Naive thymus-derived CD8-positive, alpha-beta T cell (primary cell): ENCODE measurements at places on chromosomes 3 and 15.

GRCh38 chr3:11455956-11456355 is 183.8 kb downstream of the ATG7 start:
- no peak for DNase-seq

DNA sequence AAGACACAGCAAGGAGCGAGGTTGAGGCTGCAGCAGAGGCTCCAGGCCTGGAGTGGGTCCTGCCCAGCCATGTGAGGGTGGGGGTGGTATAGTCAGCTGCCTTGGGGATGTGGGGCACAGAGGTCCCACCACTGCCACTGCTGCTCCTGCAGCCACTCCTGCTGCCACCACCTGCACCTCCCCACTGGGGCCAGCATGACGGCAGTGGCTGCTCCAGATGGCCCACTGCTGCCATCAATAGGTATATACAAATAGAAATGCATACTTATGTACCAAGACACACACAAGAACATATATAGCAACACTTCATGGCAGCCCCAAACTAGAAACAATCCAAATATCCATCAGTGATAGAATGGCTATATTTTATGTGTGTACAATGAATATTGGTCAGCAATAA is 10.0 kb upstream of the TOP2B start:
- DNase-seq = no peak

DNA sequence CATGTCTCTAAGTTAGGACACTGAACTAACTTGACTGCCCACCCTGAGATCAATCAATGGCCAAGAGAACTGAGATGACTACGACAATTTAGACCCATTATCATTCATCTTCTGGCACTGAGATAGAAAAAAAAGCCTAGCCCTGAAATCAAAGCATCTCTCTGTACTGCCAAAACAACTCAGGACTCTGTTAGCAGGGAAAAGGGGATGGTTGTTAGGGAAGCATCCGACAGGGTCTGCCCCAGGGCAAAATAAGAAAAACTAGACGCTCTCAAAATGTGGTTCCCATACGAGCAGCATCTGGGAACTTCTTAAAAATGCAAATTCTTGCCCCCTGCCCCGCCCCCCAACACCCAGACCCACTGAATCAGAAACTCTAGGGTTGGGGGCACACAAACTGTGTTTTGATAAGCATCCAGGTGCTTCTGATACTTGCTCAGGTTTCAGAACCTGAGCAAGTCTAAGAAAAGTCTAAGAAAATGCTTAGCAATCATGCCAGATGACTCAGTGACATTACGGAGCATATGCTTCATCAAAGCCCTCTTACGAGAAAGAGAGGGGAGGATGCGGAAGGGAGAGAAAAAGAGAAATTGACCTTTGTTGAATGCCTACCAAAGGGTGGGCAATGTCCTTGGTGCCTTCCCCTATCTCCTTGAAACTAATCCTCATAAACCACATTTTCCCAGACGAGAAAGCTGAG is 172.8 kb upstream of the HES1 start:
- DNase-seq = no peak

- DNase-seq = no peak
These were observed at the start of gene WNT5A for GRCh38 chr3:55486857-55487380. Gene WNT5A, minus strand, starts transcription at chr3:55487306. Its CDS starts 321 bp downstream, at chr3:55486985.

DNA sequence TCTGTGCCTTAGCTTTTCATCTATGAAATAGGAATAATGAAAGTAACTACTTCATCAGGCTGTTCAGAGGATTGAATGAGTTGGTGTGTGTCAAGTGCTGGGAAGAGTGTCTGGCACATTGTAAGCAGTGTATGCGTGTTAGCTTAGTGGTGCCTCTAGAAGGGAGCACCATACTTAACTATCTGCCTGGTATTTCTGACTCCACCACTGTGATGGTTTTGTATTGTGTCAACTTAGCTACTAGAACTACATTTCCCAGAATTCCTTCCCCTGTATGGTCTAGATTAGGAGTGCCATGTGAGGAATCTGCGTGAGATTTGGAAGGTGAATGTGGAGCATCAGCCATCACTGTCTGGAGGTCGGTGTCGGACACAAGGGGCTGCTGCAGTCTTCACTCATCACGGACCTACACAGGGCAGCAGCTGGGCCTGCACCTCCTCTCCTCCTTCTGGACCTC is 115.4 kb upstream of the GALNT15 start:
- no peak for DNase-seq

- no peak for DNase-seq
These were observed 32.9 kb downstream of the PLCH1 start for GRCh38 chr3:155712008-155712407.

DNA sequence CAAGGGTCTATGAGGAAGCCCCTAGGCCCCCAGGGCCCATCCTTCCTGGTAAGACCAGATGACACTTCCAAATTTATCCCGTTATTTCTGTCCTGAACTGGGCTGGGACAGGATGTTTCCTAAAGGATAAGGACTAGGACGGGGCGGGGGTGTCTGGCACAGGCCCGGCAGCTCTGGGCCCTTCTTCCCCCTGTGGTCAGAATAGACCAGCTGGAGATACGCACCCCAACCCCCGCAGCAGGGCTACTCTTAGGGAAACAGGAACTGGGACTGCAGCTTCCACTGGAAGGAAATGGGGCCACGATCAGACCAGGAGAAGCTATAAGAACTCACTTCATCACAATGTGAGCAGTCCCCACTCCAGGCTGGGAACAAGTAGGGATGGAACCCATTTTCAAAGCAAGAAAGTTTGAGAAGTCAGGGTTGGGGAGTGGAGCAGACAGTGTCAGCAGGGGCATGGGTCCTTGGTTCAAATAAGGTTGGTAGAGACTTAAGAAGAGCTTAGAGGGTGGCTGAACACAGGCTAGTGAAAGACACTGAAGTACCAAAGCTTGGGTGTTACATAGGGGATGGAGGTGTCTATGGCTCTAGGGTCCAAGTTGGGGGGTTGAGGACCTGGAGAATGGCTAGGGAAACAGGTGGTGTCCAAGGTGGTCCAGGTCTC is 1.1 kb downstream of the NCKIPSD start:
- no peak for DNase-seq

DNA sequence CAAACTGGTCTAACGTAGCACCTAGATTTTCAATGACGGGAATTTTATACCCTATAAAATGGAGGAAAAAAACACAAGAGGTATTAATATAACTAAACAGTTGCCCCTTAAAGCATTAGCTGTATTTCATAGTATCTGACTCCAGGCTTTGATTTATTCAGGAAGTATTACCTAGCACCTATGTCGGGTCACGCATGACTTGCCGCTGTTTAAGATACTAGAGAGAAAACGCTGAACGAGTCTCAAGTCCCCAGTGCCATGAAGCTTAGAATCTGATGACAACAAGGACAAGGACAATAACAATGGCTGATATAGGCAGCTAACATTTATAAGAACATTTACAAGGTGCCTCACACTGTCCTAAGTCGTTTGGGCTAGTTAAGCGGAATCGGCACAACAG is 1.9 kb downstream of the SNRPA1 start:
- DNase-seq = no peak

DNA sequence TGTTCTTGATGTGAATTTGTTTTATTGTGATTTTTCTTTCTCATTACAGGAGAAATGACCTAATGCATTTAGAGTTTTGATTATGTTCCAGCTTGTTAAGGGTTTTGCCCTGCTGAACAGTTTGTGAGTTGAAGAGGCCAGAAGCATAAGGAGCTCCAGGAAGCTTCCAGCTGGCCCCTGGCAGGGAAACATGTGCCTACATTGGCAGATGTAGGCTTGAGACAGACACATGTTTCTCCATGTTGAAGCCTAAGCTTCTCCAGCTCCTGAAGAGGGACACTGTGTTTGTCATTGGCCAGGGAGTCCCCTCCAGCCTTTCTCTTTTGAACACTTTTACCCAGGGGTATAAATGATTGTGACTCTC is 88.4 kb downstream of the ASB7 start:
- DNase-seq = no peak

GRCh38 chr15:80121546-80121945 is 31.3 kb upstream of the FAH start:
- DNase-seq = no peak

DNA sequence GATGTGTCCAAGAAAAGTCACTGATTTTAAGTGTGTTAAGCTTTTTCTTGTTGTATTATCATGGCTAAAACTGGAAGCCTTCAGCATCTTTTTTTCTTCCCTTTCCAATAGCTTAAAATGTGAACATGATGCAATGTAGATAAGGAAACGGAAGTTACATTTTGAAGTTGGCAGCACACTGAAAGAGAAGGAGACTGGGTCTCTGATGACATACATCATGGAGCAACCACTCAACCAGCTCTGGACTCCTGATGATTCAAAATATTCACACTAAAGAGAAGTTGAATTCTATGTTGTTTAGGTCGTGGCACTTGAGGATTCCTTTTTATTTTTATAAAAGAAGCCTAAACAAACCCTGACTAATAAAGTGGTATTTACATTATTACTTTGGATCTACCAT is 488.3 kb upstream of the ALCAM start:
- no peak for DNase-seq

- peak; percentile 12 for DNase-seq
These were observed 609 bp downstream of the RNF13 start for GRCh38 chr3:149813367-149814281.

GRCh38 chr15:90221246-90221900 is 12.4 kb downstream of the CIB1 start:
- DNase-seq = no peak

GRCh38 chr3:194135516-194135805 is 487 bp upstream of the HES1 start:
- no peak for DNase-seq

GRCh38 chr15:100880139-100880896 is 687 bp downstream of the ALDH1A3 start:
- no peak for DNase-seq

- DNase-seq = no peak
These were observed 172.5 kb downstream of the RAP2B start for GRCh38 chr3:153334558-153334957.

DNA sequence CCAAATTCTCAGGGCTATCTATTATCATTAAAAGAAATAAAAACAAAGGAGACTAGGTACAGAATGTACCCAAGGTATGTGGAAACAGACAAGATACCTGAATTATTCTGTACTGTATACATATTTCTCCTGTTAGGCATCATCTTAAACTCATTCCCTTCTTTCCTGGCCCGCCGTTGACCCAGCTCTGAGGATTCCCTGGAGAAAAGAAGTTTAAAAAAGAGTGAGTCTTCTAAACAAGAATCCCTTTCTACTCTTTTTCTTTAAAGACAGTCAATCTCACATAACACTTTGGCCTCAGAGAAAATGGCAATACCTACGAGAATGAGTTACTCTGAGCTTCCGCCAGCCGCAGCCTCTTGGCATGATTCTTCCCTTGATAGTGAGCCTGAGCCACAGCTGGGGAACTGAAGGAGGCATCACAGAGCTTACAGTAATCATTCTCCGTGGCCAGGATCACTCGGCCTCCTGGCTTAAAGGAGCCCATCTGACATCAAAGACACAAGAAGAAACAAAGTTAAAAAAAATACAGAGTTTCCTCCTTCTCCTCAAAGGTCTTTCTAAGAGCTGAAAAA is 44.2 kb downstream of the ZMAT3 start:
- peak; percentile 32 for DNase-seq

DNA sequence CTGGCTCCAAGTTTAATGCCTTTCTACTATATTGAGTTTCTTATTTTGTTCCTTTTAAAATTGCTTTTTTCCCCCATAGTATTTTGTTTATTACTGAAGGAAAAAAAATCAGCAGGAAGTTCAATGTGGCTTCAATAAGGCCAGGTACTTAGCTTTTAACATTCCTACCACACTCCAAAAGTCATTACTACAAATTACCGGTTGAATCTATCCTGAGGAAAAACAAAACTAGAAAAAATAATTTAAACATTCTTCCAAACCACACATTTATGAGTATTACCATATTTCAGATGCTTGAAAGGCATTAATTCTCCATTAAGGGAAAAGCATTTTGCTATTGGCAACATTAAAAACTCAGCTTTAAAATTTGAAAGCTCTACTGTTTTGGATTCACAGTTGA is 20.2 kb upstream of the TNFSF10 start:
- DNase-seq = no peak

GRCh38 chr3:111301238-111301798 is 229.7 kb downstream of the NECTIN3 start:
- DNase-seq = no peak

DNA sequence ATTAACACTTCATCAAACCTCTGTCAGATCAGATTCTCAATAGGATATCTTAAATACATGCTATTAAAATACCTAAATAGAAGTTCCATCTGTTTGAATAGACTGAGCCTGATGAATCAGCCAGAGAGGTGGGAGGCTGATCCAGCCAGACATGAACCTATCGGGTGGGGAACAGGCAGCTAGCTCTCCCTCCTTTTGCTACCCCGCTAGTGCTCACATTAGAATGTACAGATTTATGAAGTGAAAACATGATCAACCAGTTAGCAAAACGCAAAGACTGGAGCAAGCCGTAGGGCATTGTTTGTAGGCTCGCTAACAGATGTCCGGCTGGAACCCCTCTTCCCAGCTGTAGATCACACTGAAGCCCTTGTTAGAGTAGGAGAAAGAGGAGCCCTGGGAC is 54.4 kb downstream of the GTF2E1 start:
- DNase-seq = no peak

DNA sequence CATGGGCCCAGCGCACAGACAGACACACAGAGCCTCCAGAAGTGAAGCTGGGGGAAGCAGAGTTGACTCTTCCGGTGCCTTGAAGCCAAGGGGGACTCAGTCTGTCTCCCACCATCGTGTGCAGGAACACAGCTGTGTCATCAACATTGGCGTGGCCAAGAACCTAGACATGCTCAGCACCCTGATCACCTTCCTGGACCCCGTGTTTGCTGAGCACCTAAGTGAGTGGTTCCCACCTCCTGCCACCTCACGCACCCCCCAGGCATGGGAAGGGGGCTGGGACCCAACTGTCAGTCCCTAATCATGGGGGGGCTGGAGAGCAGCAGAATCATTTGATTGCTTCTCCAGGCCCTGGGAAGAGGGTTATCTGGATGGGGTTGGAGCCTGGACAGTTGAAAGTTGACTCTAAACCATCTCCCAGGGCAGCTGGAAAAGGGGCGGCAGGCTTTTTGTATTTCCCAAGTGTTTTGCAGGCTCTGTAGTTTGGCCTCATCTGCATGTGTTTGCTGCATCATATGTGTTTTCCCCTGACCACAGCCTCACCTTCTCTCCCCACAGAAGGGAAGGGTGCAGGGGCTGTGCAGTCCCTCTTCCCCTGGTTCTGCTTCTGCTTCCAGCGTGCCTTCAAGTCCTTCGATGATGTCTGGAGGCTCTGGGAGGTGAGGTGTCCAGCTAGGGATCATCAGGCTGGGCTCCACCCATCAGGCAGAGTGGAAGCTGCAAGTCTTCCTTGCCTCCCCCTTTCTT is 12.8 kb downstream of the TBC1D21 start:
- DNase-seq = peak; percentile 26

GRCh38 chr3:127783642-127784160 is 38.6 kb downstream of the MGLL start:
- no peak for DNase-seq

DNA sequence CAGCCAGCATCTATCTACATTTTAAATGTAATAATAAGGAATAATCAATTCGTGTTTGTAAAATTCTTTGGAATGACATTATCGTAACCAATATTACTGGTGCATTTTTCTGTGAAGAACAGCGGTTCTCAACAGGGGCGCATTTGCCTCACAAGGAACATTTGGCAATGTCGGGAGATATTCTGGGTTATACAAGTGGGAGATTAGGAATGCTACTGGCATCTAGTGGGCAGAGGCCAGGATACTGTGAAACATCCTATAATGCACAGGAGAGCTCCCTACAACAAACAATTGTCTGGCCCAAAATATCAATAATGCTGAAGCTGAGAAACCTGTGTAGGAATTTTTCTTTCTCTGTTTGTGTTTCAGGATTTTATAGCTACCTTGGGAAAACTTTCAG is 25.0 kb downstream of the ACP3 start:
- no peak for DNase-seq

GRCh38 chr15:99502661-99503060 is 63.1 kb upstream of the MEF2A start:
- no peak for DNase-seq

- DNase-seq = no peak
These were observed 22.1 kb upstream of the PRR23E start for GRCh38 chr3:127170814-127171213.
